Left colon (tissue), 2 donors: ENCODE measurements at places on chromosomes 11 and 22. TPM values are rescaled to one million over a fixed set of nuclear protein-coding genes. Genes with fewer than 3 reads are reported as not detected.

Gene FADS1
- total RNA-seq: 3.2 TPM

Gene NCR3LG1
- total RNA-seq: 13.1 TPM

Gene TRIM64C
- total RNA-seq: not detected

Gene ANAPC15
- total RNA-seq: 44.2 TPM

Gene MED17
- total RNA-seq: 25.6 TPM

Gene PNPLA5
- not detected for total RNA-seq
